ENCODE measurements at places on chromosomes 5 and 9. TPM values are rescaled to one million over a fixed set of nuclear protein-coding genes. Genes with fewer than 3 reads are reported as not detected.

DNA sequence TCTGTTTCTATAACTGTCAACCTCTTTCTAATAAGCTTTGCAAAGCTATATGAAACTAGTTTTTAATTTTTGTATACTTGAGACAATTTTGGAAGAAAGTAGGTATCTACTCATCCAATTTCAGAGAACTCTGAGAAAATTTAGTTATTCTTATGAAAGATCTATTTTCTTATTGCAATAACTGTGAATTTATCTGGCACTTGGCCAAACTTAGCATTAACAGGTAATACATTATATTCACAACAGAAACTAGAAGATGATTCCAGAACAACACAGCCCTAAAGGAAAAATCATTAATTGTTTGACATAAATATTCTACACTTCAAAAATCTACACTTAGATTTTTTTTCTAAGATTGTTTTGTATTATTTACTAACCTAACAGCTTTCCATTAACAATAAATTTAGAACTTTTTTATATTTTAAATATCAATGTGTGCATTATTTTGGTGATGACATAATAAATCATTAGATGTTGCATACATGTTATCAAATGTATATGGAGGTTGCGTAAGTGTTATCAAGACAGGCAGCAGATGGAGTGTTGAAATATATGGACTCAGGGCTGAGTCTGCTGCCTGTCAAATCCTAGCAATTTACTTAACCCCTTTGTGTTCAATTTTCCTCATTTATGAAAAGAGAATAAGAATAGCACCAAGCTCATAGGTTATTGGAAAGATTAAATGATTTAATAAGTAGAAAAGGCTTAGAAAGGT lies 141.8 kb downstream of the MUSK start:
- no peak for DNase-seq

DNA sequence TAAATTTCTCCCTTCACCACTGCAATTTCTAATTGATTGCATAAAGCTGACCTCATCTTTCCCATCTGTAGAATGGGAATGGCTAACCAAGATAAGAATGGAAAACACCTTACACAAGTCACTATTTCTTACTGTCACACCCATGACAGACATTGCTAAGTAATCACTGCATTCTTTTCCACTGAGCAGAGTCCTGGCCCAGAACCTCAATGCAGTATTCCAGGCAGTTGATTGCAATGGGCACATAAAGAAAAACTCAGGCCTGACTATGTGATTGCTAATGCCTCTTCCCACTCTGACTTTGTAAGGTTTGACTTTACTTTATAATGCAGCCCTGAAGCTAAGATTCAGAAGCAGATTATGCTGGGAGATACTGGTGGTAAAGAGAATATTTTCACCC lies 29.3 kb downstream of the TRIM32 start:
- no peak for DNase-seq

- no peak for DNase-seq
These were observed 179.1 kb upstream of the RASEF start for GRCh38 chr9:83242066-83242465.

- no peak for DNase-seq
These were observed 331.5 kb upstream of the ZNF462 start for GRCh38 chr9:106531491-106531890.

- DNase-seq: no peak
These were observed 20.3 kb downstream of the RAI14 start for GRCh38 chr5:34676416-34676815.

GRCh38 chr5:27026801-27027200 lies 11.6 kb downstream of the CDH9 start:
- DNase-seq: no peak

DNA sequence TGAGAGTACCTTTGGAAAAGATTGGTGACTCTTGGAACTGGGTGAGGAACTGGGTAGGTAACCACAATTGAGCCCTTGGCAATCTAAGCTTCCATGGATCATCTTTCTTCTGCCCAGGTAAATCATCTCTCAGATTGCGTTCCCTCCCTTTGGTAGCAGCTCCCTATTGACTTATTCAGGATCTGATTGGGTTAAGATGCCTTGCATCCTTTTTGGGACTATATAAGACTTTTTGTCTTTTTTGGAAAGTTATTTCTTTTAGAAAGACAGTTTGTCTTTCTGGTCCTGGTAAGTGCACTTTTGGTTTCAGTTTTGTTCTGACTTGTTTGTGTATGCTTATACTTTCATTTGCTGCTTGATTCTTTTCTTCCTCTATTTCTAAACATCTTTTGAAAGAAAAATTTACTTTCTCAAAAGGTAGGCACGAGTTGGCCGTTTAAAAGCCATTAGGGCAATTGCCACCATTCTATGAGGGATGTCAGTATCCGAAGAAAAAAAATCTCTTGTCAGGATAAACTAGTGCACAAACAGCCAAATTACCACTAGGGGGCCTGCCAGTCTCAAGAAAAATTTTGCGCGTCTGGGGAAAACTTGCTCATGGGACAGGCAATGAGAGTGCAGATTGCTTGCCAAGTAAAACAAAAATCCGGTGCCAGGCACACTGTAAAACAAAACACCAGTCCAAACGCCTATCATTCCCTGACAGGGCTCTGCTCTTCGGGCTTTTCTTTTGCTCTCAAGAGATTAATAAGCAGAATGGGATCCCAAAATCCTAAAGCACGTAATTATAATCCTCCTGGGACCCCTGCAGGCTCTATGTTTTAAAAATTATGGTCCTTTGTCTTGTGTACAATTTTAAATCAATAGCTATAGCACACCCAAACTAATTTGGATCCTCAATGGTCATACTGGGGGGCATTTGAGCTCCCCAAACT lies 12.8 kb downstream of the OR1J1 start:
- peak; percentile 35 for DNase-seq

DNA sequence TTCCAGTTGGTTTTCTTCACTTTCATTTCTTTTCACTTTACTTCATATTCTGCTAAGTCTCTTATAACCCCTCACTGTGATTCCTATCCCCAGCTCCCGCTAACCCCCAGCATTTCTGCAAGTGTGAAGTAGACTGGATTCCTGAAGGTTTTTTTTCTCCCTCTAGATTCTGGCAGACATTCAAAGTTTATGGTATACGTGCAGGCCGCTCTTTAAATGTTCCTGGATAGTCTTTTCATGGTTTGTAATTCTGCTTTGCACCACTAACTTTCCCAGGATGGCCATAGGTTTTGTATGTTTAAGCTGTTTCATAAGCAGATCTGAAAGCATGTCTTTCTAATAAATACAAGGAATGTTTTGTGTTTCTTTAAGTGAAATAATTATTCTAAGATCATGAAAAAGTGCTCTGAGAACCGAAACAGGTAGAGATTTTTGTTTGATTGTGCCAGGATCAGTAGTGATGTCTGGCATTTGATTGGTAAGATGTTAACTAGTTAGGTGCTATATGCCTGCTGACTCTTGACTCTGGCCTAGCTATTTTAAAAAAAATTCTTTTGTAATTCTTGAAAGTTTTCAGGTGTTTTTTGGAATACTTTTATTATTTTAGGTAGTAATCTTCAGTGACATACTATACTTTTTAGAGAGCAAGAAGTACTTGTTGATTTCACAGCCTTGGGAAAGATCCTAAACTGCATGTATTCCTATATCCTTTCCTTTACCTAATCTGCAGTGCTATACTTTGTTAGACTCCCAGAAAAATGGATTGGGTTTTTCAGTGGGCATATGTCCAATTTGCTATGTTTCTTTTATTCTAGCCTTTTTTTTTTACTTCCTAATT lies 29.7 kb downstream of the CNOT6 start:
- no peak for DNase-seq

GRCh38 chr5:68544091-68544647 lies 328.6 kb downstream of the PIK3R1 start:
- no peak for DNase-seq

GRCh38 chr9:24059651-24060050 lies 233.6 kb upstream of the ELAVL2 start:
- DNase-seq: no peak

- no peak for DNase-seq
These were observed 584.3 kb upstream of the TUSC1 start for GRCh38 chr9:26262421-26263107.

GRCh38 chr5:134139377-134139851 lies 24.9 kb downstream of the TCF7 start:
- peak; percentile 19 for DNase-seq

DNA sequence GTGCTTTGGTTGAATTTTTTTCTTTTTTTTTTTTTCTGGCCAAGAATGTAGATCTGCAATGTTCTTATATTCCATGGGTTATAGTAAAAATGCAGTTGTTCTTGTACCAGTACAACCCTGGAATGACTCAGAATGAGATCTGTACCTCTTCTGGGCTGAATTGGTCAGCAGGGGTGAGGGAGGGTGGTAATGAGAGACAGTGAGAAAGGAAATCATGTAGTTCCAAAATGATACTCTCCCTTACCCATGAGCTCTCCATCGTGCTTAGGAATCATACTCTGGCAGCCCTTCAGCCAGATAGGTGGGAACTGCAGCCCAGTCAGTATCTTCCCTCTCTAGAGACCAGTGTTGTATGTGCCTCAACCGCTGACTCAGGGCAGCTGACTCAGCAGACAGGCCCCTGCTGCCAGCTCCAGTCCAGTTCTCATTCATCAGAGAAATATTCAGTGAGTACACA lies 2.1 kb upstream of the GLIS3 start:
- peak; percentile 53 for DNase-seq

DNA sequence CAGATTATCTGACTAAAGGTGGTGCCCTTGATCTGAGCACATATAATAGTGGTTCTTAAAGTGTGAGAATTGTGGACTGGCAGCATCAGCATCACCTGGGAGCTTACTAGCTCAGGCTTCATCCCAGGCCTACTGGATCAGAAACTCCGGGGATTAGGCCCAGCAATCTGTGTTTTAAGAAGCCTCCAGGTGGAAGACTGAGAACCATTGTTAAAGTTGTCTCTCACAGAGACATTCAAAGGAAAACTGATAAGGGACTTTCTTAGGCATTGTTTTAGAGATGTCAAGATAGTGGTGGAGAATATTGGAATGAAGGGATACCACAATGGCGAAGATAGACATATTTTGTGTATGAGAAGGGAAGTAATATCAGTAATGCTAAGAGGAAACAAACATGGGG lies 59.5 kb downstream of the STX17 start:
- no peak for DNase-seq

- no peak for DNase-seq
These were observed at the start of gene C5 for GRCh38 chr9:121050128-121050988. TSS of gene C5 (minus strand) at chr9:121050275. CDS start at chr9:121050246, 29 bp downstream.

GRCh38 chr5:9188131-9188530 lies 357.7 kb downstream of the SEMA5A start:
- no peak for DNase-seq

The TCF7 gene
- 3.0 TPM for total RNA-seq

The CSF2 gene
- not detected for total RNA-seq

The DMGDH gene
- total RNA-seq: 2.4 TPM

The SCGB3A2 gene
- total RNA-seq: not detected

The IFNA13 gene
- total RNA-seq: not detected

Measured in left ventricle myocardium inferior (tissue), 1 donor.